NB4 (cell line): ENCODE measurements at places on chromosomes 1 and 21.
A peak's percentile ranks its signal among the peaks of the same experiment; 100 is the strongest.

GRCh38 chr1:194133152-194133551, 946.7 kb upstream of the B3GALT2 start:
- DNase-seq: no peak

GRCh38 chr1:8690253-8690525, 127.3 kb downstream of the RERE start:
- DNase-seq: no peak

GRCh38 chr1:87330057-87330884, 1.6 kb downstream of the LMO4 start:
- DNase-seq: peak; percentile 62

DNA sequence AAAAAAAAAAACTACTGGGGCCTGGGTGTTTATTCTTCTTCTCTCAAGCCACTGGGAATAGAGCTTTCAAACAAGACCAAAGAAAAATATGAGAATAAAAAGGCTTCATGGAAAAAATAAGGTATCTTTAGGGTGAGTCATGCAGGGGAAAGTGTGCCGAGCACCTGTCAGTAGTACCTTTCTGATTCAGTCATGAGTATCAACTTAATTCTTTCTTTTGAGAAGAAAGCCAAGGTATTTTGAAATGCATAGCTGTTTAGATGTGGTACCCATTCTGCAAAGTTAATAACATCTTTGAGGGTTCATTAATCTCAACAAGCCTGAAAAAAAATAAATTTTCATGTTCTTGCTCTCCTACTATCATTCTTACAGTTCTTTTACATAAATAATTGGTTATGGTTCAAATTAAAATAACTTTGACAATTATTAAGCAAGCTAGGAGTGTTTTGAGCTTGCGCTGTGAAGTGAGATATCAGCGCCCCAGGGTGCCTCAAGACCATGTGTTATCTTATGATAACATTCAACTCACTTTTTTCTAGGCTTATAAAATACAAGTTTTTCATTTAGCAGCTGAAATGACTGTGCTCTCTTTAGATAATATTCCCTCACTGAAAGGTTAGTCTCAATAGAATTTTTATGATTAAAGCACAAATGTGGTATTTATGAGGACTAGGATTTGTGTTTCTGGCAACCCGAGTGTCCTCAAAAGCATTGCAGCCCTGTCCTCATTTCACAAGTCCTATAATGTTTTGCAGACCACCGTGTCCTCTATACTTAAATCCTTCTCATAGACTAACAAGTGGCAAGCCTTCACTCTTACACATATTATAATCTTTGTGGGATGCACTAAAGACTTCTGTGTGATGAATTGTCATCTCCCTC, 138.6 kb downstream of the SLC44A5 start:
- no peak for DNase-seq

DNA sequence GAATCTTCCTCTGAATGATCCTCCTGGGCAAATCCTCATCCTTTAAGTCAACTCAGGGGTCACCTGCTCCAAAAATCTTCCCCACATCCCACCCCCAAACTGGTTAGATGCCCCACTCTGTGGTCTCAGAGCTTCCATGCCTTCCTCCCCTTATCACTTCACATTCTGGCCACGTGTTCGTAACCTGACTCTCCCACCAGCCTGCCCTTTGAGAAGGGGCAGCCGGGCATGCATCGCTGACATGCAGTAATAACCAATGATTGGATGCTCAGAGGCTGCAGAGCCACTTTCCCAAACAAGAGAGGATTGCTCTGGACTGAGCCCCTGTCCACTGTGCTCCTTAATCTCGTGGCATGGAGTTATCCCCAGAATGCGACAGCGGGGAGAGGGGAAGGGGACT, 7.0 kb downstream of the LELP1 start:
- DNase-seq: no peak

DNA sequence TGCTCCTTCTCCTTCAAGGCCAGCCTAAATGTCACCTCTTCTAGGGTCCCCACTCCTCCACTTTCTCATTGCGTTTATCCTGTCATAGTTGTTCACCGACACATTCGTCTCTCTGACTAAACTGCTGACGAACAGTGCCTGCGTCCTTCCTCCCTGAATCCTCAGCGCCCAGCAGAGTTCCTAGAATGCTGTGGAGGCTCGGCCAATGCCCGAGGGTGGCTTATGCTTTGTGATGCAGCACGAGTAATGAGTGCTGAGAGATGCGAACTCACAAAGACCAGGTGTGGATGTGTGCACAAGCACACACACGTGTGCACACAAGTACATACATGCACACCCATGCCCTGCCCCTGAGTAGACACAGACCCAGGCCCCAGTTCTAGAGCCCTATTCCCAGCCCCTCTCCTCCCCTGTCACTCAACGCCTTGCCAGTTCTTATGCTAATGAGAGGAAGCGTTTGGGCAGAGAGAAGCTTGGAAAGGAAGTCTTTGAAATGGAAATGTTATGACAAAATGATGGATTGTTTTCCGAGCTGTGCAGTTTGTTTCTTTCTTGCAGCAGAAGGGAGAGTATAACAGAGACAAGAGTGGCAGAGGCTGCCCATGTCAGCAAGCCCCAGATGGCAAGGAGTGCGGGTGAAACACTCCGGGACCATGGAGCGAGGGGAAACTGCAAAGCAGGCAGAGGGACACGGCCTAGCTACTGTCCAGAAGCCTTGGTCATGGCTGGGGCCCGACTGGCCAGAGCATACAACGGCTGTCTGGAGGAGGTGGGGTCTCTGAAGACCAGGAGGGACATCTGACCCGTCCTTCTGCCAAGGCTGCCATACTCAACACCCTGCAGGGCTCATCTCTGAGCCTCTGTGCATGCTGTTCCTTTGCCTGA, 24.2 kb downstream of the KCNA10 start:
- no peak for DNase-seq

DNA sequence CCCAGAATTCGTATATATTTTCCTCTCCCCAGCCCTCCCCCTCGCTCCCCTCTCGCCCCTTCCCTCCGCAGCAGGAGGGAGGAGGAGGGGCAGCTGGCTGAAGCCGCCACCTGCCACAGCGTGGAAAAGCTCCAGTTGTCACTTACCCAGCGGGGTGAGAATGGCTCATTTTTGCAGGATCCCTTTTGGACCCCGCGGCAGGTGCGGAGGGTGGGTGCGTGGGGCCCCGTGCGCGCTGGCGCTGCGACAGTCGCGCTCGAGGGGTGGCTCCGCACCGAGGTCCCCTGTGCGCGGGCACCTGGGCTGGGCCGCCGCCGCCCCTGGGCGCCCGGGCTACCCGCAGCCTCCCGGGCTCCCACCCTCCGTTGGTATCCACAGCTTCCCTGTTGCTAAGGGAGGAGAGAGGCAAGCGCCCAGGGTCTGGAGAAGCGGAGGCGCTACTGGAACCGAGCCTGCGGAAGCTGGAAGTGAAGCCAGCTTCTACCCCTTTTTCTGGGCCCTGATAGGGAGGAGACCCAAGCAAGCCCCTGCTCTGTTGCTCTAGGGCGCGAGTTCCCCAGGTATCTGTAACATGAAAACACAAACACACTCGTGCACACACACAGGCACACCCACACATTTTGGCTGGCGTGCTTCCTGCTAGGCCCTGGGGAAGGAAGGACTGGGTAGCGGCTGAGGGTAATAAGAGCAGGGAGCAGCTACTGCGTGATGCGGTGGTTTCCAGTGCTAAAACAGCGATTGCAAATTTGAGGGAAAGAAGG, at the start of gene ERICH3:
Gene ERICH3, minus strand, starts transcription at position 442 of the 761 bp plus-strand sequence. Its CDS starts 273 bp downstream, at position 169.
- DNase-seq: no peak

GRCh38 chr1:244603498-244603897, 49.4 kb upstream of the DESI2 start:
- peak; percentile 44 for DNase-seq

DNA sequence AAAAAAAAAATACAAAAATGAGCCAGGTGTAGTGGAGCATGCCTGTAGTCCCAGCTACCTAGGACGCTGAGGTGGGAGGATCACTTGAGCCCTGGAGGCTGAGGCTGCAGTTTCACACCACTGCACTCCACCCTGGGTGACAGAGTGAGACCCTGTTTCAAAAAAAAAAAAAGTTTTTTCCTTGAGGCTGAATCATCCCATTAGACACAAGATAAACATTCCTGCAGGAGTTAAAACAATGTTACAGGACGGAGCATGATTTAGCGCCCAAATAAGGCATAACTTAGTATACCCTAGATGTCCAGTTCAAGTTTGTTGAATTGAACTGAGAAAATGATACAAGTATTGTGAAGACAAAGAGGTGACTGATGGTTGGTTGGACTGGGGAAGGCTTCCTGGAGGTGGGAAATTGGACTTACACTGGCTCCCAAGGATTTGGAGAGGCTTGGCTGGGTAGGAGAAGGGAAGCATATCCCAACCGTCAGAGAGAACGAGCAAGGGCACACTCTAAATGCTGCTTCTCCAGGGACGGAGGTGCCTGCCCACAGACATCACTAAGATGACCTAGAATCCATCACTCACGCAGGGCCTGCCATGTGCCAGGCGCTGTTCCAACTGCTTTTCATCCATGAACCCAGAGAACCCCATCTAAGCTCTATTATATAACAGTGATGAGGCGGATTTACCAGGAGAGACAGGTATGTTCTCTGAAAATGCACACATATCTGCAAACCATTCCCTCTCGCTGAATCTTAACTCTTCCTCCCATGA, 610.6 kb downstream of the KIF26B start:
- DNase-seq: no peak

DNA sequence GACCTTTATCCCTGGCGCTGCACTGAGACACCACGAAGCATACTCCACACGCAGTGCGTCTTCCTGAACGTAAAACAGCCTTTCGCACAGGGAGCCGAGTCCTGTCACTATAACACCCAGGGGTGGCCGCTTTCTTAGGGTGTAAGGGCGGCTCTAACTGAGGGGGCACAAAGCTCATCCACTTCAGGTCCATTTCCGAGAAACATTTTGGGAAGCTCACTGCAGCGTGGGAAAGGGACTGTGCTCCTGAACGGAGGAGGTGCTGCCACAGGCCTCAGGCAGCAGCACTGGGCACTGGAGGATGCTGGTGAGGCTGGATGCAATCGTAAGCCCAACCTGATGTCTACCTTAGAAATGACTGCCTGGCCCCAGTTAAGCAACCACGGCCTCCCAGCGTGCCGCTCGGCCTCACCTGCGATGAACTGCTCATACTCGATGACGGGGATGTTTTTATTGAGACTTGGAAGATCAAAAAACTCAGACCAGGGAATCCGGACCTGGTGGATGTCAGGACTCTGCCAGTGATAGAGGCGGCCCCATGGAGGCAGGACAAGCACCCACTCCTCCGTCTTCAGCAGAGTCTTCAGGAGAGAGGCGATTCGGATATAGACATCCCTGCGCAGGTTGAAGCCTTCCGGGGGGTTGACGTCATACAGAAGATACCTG, 2.3 kb downstream of the POFUT2 start:
- no peak for DNase-seq

DNA sequence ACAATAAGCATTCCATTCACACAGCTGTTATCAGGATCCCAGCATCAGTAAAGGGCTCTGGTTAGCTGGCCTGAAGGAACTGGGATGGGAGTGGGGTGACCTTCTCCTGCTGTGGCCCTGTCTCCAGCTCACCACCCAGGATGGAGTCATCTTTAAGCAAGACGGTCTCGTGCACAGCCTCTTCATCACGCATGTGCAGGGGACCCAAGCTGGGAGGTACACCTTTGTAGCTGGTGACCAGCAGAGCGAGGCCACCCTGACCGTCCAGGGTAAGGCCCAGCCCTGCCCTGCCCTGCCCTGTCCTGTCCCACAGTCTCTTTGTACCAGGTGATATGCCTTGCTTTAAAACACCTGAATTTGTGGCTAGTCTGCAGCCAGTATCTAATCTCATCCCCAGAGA, 24.3 kb downstream of the IGFN1 start:
- no peak for DNase-seq

GRCh38 chr1:236489710-236490377, 33.9 kb upstream of the LGALS8 start:
- peak; percentile 58 for DNase-seq

GRCh38 chr1:80059940-80060339, 1053.4 kb upstream of the ADGRL4 start:
- DNase-seq: peak; percentile 59

DNA sequence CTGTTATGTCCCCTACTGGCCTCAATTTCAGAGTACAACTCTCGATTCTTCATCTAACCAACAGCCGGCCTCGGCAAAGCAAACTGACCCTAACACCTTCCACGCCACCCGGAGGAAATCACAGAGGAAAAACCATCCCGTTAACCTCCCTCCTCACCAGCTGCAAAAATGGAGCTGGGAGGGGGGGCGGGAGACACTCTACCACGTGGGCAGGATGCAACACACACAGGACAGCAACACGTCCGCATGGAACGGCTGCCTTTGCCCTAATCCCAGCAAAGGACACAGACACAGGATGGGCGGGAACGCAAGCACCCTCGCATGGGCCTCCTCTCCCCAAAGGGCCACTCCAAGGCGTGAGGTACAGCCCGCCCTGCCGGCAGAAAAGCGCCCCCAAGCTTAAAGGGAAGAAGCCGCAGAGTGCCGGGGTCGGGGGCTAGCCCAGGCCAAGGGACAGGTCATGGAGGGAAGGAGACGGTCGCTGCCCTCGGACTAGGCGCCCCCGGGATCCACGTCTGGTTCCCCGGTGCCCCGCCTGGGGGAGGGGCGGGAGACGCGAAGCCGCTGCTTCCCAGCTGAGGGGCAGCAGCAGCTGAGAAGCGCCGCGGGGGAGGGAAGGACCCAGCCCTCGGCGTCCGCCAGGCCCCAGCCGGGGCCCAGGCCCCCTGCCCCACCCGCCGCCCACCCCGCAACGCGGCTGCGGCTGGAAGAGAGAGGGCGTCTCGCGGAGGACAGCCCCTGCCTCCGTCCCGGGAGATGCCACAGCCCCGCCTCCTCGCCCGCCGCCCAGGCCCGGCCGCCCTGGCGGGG, 590 bp downstream of the FOXJ3 start:
- peak; percentile 75 for DNase-seq

GRCh38 chr1:15508700-15509487, 15.1 kb downstream of the CASP9 start:
- DNase-seq: no peak

GRCh38 chr1:101188331-101188730, 48.5 kb upstream of the S1PR1 start:
- no peak for DNase-seq

GRCh38 chr1:174775621-174776020, 224.1 kb upstream of the CACYBP start:
- no peak for DNase-seq

DNA sequence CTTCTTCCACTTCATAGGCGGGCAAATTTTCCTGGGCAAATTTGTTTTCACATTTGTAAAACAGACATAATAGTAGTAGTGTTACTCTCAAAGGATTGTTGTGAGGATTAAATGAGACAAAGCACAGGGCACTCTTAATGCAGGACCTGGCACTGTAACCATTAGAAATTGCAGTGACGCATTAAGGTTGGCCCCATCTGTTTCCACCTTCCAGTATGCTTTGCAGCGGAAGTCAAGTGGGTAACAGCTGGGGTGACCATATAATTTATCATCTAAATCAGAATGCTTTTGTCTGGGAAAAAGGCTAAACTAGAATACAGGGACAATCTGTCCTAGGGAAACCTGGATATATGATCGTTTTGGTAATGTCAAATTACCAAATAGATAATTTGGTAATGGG, 132.5 kb upstream of the CACHD1 start:
- DNase-seq: no peak

GRCh38 chr1:22749919-22750684, 39.5 kb downstream of the EPHB2 start:
- DNase-seq: peak; percentile 50
